ENCODE measurements at places on chromosomes 4 and X.

DNA sequence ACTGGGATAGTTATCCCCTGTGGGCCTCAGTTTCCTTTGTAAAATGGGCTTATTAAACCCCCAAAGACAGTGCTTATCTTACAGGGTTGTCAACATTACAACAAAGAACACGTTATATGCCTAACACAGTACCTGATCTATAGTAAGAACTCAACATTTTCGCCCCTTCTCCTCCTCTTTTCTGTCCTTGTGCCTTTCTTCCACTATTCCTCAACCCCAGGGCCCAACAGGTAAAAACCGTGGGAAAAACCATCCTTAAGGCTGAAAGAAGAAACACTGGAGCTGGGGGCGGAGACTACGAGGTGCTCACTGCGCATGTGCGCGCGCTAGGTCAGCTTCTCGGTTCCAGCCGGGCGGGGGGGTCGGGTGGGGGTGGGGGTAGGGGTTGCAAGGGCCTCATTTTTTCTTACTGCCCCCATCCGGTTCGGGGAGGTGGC lies 426 bp upstream of the XIAP start:
- DNase-seq: peak; percentile 72

DNA sequence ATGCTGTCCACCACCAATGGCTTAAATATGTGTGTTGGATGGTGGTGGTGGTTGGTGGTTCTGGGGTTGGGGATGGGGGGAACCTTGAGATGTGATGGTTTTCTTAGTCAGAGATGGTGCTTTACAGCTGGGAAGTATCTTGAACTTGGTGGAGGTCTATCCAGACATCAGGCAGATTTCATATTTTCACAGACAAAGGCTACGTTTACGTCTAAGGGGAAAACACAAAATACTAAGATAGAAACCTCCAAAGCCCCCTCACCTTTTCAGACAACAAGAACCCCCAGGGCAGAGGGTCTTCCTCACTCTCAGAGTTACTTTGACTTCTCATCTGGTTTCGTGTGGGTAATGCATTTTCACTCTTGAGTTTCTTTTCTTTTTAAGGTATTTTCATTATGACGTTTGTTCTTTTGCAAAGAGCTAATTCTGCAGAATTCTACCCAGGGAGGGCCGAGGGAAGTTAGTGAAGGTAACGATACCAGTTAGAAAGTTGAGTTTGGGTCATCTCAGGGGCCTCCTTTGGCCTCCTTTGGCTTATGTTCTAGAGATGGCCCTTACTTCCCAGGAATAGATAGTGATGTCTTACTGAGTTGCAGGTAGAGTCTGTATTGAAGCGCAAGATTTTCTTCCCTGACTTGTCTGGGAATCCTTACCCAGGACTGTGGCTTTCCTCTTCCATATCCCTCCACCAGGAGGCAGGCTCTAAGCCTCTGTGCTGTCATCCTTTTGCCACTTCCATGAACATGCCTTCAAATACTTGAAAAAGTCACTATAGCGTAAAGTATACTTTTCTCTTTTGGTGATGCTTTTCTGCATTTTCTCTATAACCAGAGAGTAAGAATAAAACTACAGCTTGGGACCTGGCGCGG lies 31.9 kb downstream of the RHOH start:
- DNase-seq: no peak

DNA sequence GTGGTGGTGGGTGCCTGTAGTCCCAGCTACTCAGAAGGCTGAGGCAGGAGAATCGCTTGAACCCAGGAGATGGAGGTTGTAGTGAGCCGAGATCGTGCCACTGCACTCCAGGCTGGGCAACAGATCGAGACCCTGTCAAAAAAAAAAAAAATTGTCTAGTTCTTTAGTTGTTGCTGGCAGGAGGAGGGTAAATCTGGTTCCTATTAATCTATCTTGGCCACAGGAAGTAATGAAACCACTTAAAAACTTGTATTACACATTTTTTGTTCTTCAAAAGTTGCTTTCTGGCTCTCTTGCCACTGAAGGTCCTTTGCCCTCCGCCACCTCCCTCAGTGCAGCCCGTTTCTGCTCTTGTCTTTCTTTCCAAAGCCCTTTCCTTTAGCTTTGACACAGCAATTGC lies 102.9 kb upstream of the ARSJ start:
- no peak for DNase-seq

GRCh38 chr4:122896270-122896669 lies 26.1 kb downstream of the NUDT6 start:
- no peak for DNase-seq
